ENCODE measurements at places on chromosomes 1 and 21.

GRCh38 chr1:229058729-229059128 is 212.2 kb upstream of the RAB4A start:
- DNase-seq = no peak

- DNase-seq = peak; percentile 64
These were observed 53.8 kb upstream of the BCL10 start for GRCh38 chr1:85330214-85330631.

- DNase-seq = no peak
These were observed 777.8 kb upstream of the BRINP3 start for GRCh38 chr1:191255354-191256054.

GRCh38 chr1:203368624-203369451 is 17.9 kb upstream of the FMOD start:
- no peak for DNase-seq

GRCh38 chr1:99370476-99370875 is 106.2 kb downstream of the PLPPR4 start:
- no peak for DNase-seq

DNA sequence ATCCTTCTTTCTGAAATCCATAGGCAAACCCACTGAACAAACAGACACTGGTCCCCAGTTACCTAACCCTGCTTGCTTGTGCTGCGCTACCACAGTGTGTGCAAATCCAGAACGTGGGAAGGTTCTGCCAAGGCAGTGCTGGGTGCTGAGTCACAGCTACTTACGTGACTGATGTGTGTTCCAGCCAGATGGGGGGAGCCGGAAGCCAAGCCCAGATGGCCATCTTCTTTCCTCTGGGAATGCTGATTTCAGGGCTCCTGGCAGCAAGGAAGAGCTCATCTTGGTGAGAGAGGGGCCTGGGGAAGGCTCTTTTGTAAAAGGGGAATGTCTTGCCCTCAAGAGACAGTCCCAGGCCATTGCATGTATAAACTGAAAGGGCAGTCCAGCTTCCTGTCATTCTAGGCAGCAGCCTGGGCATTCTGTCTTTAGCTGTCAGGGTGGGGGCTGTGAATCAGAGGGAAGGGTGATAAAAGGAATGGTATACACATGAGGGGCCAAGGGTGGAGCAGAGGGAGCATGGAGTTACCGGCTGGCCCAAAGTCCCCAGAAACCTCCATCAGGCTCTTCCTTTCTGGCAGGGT is 54.1 kb downstream of the CD46 start:
- DNase-seq = peak; percentile 64

GRCh38 chr1:100050139-100050538 is 80.3 kb downstream of the SLC35A3 start:
- no peak for DNase-seq

GRCh38 chr1:22250724-22251123 is 107.8 kb upstream of the WNT4 start:
- peak; percentile 75 for DNase-seq

GRCh38 chr1:166032572-166033371 is 134.0 kb downstream of the FAM78B start:
- no peak for DNase-seq

- DNase-seq = no peak
These were observed 224.3 kb upstream of the FGGY start for GRCh38 chr1:59072583-59072947.

DNA sequence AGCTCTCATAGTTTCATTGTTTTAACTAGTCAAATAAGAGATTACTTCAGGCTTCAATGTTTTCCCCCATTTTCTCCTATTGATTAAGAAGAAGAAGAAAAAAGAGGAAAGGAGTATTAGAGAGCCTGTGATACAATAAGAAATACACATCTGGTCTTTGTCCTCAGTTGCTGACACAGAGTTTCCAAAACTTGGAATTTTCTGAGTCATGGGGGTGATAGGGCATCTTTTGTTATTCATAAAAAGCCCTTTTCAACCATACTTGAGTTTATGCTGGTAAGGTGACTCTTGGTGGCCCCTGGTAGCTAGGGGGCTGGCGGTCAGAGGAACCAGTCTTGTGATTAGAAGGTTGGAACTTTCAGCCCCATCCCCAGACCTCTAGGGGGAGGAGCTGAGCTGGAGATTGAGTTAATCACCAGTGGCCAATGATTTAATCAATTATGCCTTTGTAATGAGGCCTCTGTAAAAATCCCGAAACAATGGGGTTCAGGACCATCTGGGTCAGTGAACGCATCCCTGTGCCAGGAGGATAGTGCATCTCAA is 28.9 kb upstream of the KLF18 start:
- DNase-seq = peak; percentile 57

DNA sequence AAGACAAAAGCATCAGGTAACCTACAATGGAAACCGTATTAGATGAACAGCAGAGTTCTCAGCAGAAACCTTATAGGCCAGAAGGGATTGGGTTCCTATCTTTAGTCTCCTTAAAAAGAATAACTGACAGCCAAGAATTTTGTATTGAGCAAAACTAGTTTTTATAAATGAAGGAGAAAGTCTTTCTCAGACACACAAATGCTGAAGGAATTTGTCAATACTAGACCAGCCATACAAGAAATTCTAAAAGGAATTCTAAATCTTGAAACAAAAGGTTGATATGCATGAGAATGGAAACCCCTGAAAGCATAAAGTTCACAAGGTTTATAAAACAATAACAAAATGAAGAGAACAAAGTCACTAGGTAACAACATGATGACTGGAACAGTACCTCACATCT is 58.1 kb downstream of the NEK7 start:
- no peak for DNase-seq

DNA sequence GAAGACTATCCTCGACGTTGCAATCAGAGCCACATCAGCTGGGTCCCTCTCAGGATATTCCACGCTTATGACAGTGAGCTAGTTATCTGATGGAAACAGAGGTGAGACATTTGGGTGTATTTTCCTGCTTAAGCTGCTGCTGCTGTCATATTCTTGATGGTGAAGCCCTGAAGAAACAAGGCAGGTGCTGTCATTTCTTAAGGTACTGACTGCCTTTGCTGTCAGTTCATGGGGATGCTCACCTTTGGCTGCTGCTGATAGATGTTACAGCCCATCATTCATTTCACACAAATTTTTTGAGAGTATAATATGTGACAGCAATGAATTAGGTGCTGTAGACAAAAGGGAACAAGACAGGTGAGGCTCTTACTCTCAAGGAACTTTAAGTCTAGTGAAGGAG is 577.4 kb downstream of the LMO4 start:
- DNase-seq = no peak

DNA sequence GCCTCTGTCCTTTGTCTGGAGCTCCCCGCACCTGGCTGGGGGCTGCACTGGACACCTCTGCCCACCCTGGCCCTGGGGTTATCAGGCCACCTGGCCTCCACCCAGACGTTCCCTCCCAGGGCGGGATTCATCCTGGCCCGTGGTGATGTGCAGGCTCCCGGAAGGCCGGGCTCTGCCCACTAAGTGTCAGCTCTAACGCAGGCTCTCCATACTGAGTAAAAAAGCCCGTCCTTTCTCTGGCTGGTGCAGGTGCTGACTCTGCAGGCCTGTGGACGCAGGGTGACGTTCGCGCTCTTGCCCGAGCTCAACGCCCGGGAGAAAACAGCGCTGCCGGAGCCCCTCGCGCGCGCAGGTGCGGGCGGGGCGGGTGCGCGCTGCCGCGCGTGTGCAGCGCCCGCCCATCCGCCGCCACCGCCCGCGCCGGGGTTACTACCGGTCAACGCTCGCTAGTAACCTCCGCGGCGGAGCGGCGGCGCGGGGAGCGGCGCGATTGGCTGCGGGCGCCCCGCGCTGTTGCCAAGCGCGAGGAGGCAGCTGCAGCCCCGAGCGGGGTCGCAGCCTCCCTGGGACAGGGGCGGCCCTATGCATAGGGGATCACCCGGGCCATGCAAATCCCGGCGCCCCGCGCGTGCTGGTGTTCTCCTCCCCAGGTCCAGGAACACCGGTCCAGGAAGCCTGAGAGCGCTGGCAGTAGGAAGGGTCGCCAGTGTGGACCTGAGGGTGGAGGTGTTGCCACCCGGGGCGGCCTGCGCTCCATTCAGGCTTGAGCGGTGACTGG is 15.7 kb downstream of the ABCG1 start:
- DNase-seq = peak; percentile 91

DNA sequence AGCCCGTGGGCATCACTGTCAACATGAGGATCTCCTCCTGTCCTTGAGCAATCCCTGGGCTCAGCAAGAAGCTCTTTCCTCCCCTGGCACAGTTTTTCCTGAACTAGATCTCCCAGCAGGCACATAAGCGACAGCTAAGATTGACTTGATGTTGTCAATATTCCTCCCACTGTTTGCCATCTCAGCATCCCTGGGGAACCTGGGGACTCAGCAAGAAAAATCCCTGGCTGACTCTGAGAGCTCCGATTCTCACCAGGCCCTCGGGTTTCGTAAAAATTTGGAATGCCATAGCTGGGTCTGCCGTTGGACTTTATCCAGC is 687.2 kb downstream of the MATN1 start:
- DNase-seq = no peak

DNA sequence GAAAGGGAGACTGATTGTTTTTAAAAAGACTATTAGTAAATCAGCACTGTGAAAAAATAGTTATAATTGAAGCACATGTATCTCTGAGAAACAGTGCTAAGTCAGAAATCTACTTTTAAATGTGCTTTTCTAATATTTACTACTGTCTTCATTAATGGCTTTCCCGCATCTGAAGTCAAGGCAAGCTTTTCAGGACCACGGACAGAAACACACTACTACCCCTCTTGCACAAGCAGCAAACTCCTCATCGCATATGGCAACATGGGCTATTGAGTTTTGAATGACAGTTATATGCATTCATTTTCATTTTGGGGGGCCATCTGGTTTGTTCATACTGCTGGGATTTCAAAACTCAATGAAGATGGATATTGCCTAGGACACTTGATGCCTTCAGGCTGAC is 433.4 kb upstream of the CAMK1G start:
- peak; percentile 3 for DNase-seq

DNA sequence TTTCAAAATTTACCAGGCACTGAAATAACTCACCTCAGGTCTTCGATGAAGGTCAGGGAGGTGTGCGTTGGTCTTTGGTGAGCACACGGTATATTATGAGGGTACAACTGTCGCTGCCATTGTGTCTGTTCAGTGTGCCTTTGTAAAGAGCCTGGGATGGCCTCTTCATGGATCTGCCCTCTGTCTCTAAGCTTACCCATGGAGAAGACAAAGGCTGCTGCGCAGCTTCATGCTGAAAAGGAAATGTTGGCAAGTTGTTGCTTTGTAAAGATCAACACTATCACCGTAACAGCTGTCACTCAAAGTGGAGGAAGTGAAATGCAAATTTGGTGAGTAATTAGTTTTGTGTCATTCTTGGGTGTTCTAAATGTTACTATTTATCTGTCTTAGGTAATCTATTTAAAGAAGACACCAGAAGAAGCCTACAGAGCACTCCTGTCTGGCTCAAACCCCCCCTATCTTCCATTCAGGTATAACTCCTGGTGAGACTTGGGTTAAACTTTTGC is 71.6 kb downstream of the CDC14A start:
- no peak for DNase-seq

DNA sequence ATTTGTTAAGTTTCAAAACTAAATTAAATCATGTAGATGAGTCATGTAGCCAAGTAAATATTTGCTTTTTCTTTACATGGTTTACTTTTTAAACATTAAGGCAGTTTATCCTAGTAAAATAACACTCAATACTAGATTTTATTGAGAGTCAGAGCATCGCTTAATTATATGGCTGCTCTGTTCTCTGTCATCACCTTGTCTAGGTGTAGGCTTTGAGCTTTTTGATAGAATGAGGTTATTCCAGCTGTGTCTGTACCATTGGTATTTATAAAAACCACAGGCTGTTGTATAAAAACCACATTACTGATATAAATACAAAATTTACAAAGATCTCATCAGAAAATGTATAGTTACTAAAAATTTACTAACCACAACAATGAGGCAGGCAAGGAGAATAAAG is 42.5 kb upstream of the GPR52 start:
- no peak for DNase-seq

DNA sequence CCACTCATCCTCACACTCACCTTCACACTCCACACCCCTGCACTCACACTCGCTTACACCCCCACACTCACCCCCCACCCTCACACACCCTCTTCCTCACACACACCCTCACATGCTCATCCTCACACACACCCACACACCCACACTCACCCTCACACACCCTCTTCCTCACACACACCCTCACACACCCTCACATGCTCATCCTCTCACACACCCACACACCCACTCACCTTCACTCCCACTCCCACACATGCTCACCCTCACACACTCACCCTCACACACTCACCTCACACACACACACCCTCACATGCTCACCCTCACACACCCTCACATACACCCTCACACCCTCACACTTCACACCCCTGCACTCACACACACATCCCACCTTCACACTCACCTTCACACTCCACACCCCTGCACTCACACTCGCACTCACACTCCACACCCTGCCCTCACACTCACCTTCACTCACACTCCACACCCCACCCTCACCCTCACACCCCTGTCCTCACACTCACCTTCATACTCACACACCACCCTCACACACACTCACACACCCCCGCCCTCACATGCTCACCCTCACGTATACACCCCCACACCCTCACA is 42.6 kb upstream of the EDN2 start:
- DNase-seq = no peak
